M059J (cell line): ENCODE measurements at places on chromosomes 6 and 20. TPM values are rescaled to one million over a fixed set of nuclear protein-coding genes. Genes with fewer than 3 reads are reported as not detected.

Gene NOX3
- total RNA-seq: not detected in 2 replicates

Gene VTA1
- total RNA-seq: 133 and 178 TPM in 2 replicates

Gene SAPCD1
- 1.7 TPM in 1 of 2 replicates, not detected in the other for total RNA-seq

Gene LST1
- total RNA-seq: not detected in 2 replicates

Gene AFG1L
- total RNA-seq: 8.9 and 12.4 TPM in 2 replicates

Gene BANF2
- total RNA-seq: not detected in 2 replicates

Gene ZNF341
- total RNA-seq: 1.7 and 2.6 TPM in 2 replicates

Gene TENT5A
- total RNA-seq: 64.6 and 97.6 TPM in 2 replicates

Gene PPP1R11
- 105 and 112 TPM in 2 replicates for total RNA-seq

Gene ABHD12
- 99.0 and 130 TPM in 2 replicates for total RNA-seq

Gene ENPP1
- 31.3 and 40.5 TPM in 2 replicates for total RNA-seq

Gene SLC52A3
- 0.57 and 1.3 TPM in 2 replicates for total RNA-seq

Gene CLVS2
- not detected in 2 replicates for total RNA-seq
